ENCODE measurements at places on chromosomes 5 and 9. TPM values are rescaled to one million over a fixed set of nuclear protein-coding genes. Genes with fewer than 3 reads are reported as not detected.

The CDC20B gene
- total RNA-seq: not detected

The GRIA1 gene
- total RNA-seq: 0.19 TPM

The MYMK gene
- not detected for total RNA-seq

The PCDHA12 gene
- not detected for total RNA-seq

The ZSWIM6 gene
- total RNA-seq: 15.3 TPM

DNA sequence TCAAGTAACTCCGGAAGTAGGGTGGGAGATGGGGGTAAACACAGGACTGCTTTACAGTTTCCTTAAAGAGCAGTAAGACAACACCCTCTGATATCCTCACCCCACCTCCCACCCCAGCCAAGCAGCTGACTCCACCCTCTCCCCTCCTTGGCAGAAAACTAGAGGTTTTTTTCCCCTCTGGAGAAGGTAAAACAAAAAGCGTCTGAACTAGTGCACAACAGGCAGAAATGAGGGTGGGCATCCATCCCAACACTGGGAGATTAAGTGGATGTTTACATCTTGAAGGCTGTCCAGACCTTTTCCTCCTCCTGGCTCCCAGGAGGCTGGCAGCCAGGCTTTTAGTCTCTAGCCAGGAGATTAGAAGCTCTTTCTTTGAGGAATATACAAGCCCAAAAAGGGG lies 13.9 kb upstream of the CTNNAL1 start:
- no peak for DNase-seq

DNA sequence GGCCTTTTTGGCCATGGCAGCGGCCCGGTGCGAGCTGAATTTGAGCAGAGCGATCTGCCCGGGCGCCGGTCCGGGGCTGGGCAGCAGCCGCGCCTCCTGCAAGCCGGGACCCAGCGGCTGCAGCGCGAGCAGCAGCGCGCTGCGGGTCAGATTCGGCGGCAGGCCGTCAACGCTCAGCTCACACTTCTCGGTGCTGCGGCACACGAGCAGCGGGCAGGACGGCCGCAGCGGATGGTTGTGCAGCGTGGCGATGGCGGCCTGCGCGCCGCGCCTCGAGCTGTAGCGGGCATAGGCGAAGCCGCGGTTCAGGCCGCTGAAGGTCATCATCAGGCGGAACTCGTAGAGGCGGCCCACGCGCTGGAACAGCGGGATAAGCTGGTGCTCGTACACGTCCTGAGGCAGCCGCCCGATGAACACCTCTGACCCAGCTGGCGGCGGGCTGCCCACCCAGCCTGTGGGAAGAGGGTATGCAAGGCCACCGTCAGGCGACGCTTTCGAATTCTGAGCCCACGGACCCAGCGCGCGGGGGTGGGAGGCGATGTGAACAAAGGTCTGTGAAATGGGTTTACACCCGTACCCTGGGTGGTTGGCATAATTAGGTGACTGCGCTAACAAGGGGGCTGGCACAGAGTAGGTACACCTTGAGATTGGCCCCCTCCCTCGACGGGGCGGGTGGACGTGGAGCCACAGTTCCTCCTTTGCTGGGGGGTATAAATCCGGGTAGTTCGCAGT lies 755 bp downstream of the DND1 start:
- DNase-seq: no peak

- DNase-seq: no peak
These were observed 171.9 kb downstream of the KDM4C start for GRCh38 chr9:6929441-6930215.

GRCh38 chr9:1058826-1059487 lies 8.8 kb downstream of the DMRT2 start:
- no peak for DNase-seq

GRCh38 chr5:135304352-135305221 lies 94.4 kb downstream of the MACROH2A1 start:
- DNase-seq: no peak

DNA sequence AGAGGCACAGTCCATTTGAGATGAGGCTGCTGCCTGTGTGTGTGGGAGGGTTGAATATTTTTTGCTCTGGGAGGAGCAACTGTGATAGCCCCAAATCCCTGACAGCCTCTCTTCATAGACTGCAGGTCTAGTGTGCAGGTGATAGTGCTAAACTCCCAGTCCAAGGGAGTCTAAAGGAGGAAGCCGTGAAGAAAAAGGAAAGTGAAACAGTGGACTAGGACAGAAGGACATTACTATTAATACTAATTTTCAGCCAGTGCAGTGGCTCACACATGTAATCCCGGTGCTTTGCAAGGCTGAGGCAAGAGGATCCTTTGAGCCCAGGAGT lies 295.0 kb downstream of the PDE4D start:
- DNase-seq: no peak

GRCh38 chr9:69582018-69582417 lies 90.2 kb downstream of the APBA1 start:
- no peak for DNase-seq

GRCh38 chr5:96522635-96523355 lies 89.7 kb upstream of the PCSK1 start:
- DNase-seq: no peak

All from posterior vena cava (tissue), 2 donors.